ENCODE measurements at places on chromosomes 12 and 14.

- DNase-seq: no peak
Measured at GRCh38 chr12:47686645-47687240, 19.1 kb downstream of the RPAP3 start.

DNA sequence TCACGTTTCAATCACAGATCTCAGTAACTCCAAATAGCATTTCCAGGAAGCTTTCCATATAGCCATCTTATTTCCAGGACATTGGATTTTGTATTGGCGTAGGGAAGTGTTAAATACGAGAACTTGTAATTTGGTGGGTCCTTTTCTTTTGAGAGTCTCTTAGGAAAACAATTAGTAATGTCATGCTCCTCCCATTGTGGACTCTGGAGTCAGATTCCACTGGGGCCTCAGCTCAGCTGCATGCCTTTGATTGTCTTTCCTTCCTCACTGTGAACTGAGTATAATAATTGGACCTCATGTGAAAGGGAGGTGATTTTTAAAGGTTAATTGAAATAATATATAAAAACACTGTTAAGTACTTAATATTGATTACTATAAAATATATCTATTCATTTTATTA is 462.6 kb downstream of the NPAS3 start:
- DNase-seq: no peak

- no peak for DNase-seq
Measured at GRCh38 chr14:23646648-23647549, 10.7 kb downstream of the DHRS2 start.

GRCh38 chr14:100203962-100204834 is 34.7 kb upstream of the YY1 start:
- DNase-seq: no peak

- DNase-seq: peak; percentile 11
Measured at GRCh38 chr14:100406505-100407131, 83.5 kb downstream of the SLC25A47 start.

- no peak for DNase-seq
Measured at GRCh38 chr12:50132505-50133135, 20.6 kb downstream of the COX14 start.

DNA sequence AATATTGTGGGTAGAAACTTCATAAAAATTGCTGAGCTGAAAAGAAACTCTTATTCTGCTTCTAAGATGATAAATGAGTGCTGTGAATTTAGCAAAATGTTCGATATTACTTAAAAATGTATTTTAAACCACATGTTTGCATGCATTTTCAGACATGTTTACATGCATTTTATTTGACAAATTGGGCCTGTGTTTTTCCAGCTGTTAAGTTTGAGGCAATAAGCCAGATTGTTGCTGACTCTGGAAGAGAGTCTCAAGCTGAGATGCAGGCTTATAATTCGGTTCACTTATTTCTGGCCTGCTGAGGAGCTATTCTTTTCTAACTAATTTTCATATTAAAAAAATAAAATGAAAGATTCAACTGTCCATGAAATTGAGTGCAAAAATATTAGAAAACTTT is 110.1 kb downstream of the SYNE2 start:
- DNase-seq: no peak

- DNase-seq: no peak
Measured at GRCh38 chr12:64749461-64750200, 9.6 kb downstream of the GNS start.

- no peak for DNase-seq
Measured at GRCh38 chr12:76219806-76220205, 128.4 kb downstream of the BBS10 start.

DNA sequence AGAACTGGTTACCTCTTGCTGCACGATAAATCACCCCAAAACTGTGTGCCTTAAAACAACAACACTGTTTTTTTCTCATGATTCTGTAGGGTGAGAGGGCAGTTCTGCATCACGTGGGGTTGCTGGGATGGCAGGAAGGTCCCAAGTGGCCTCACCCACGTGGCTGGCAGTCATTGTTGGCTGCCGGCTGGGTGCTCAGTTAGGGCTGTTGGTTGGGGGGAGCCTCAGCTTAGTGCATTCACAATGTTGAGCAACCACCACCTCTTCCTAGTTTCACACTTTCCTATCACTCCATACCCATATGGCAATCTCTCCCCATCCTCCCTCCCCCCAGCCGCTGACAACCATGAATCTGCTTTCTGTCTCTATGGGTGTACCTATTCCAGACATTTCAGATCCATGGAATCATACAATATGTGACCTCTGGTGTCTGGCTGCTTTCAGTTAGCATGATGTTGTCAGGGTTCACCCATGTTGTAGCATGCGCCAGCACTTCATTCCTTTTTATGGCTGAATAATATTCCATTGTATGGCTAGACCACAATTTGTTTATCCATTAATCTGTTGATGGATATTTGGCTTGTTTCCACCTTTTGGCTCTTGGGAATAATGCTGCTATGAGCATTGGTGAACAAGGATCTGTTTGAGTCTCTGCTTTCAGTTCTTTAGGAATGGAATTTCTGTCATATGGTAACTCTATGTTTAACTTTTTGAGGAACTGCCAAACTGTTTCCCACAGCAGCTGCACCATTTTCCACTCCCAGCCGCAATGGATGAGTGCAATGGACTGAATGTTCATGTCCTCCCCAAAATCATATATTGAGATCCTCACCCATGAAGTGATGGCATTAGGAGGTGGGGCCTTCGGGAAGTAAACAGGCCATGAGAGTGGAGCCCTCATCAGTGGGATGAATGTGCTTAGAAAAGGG is 11.2 kb upstream of the POP5 start:
- no peak for DNase-seq

GRCh38 chr12:86660488-86661147 is 404.4 kb upstream of the MGAT4C start:
- DNase-seq: no peak

GRCh38 chr12:127150956-127151355 is 1116.0 kb upstream of the TMEM132C start:
- no peak for DNase-seq

GRCh38 chr14:24032727-24033418 is 18.9 kb upstream of the CARMIL3 start:
- no peak for DNase-seq

- DNase-seq: peak; percentile 18
Measured at GRCh38 chr14:106276326-106277267, 750.2 kb downstream of the TMEM121 start.

GRCh38 chr14:73953731-73954130 is 3.6 kb downstream of the COQ6 start:
- DNase-seq: no peak

GRCh38 chr14:36582874-36583241 is 444 bp upstream of the NKX2-8 start:
- DNase-seq: no peak

DNA sequence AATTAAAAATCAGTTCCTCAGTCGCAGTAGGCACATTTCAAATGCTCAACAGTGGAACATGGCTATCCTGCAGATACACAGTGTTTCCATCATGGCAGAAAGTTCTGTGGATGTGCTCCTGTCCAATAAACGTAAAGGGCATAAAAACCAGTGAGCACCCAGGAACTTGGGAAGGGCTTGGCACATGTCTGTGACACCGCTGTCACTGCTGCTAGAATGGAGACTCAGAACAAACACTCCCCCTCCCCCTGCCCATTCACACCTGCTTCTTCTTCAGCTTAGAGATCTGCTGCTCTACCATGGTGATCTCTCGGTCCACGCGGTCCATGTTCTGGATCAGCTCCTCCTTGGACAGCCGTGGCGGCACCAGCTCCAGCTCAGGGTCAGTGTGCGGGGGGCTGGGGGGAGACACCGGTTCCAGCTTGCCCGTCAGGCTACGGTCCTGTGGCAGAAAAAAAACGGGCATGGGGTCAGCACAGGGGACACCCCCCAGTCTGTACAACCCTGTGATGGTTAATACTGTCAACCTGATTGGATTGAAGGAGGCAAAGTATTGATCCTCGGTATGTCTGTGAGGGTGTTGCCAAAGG is 94.6 kb downstream of the NCOR2 start:
- DNase-seq: no peak

DNA sequence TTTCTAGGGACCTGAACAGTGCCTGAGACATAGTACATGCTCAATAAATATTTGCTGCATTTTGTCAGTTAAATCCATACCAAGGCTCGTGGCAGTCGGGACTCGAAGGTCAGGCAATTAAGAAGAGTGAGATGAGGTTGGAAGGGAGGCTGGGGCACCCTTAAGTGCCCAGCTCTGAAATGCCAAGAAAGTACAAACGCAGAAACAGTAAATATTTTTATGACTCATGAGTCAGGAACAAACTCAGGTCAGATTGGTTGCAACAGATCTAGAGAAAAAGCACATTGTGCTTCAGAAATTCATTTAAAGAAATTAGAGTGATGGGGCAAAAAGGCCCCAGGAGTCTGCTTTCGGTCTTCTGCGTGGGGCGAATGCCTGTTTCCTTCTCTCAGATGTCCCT is 83.0 kb upstream of the FZD10 start:
- DNase-seq: no peak

GRCh38 chr14:91283666-91284065 is 39.2 kb upstream of the GPR68 start:
- no peak for DNase-seq

GRCh38 chr12:118376089-118377020 is at the start of gene SUDS3:
TSS of gene SUDS3 (plus strand) at chr12:118376555. CDS start at chr12:118376692, 137 bp downstream.
- DNase-seq: peak; percentile 89
